Choroid plexus epithelial cell (primary cell): ENCODE measurements at places on chromosomes 1 and 21.

GRCh38 chr1:20416706-20417105 lies 69.3 kb downstream of the CAMK2N1 start:
- no peak for DNase-seq

DNA sequence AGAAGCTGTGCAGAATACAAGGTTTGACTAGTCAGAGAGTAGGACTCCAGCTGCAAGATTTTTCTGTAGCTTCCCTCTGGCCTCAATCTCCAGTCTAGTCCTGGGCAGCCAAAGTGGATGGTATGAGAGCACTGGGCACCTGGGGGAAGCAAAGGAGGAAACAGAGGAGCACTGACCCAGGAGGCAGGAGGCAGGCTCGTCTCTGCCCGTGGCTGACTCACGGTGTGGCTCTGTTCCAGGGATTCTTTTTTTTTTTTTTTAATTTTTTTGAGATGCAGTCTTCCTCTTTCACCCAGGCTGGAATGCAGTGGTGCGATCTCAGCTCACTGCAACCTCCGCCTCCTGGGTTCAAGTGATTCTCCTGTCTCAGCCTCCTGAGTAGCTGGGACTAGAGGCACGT lies 4.1 kb upstream of the NPPB start:
- DNase-seq: peak; percentile 30

DNA sequence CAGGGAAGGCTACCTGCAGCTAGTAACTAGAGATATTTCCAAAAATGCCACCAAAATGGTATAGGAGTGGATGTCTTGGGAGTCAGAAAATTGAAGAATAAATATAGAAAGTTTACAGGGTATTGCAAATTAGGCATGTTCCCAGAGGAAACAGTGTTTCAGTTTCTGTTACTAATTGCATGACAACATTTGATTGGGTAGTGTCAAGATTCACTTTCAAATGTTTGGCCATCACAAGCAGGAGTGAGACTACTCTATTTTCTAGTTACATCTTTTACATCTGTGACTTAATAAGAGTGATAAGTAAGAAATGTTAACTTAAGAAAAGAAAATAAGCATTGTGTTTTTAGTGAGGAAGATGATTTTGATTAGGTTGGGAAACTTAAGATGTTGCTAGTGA lies 30.2 kb downstream of the AMY1C start:
- DNase-seq: no peak

GRCh38 chr1:89273324-89273778 lies 691 bp upstream of the GBP5 start:
- DNase-seq: no peak

DNA sequence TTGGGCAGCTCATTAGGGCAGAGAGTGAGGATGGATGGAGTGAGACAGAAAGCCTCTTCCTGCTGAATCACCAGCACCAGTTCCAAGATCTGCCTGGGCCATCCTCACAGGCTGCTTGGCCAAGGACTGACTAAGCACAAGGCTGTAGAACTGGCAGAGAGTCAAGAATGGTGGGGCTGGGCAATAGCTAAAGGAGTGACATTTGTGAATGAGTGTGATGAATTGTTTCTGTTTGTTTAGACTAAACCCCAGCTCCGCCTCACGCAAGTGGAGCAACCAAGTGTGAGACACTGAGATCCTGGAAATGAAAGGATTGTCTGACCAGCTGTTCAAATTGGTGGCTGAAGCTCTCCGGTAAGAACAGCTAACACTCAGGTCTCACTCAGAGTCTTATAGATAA lies 38.6 kb downstream of the BRINP2 start:
- DNase-seq: peak; percentile 92

GRCh38 chr21:15667819-15668218 lies 62.0 kb upstream of the USP25 start:
- no peak for DNase-seq

DNA sequence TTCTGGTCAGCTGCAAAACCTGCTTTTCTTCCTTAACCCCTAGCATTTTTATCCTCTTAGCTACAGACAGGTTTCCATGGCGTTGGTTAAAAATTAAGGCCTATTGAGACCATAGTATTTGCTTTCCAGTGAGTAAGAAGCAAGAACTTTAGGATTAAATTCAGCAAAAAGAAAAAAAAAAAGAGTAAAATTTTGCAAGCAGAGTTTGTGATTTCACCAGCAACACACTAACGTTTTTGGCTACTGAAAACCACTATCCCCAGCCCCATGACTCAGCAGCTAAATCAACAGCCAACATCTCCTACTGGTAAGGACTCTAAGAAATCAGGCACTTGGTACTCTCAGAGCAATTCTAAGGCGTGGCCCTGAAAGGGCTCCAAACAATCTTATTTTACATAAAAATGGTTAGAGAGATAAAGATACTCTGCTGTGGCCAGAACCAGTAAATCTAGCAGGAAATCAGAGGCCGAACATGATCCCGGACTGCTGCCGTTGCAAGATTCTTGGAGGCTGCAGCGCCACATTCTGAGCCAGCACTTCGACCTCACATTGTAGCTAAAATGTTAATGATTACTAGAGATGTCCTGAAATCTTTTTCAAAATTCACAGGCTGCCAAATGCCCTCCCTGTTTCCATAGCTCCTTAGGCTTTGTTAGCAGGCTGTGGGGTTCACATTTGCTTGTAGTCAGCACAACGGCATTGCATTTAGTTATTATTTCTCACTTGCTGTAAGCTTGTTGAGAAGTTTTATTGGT lies 1.6 kb upstream of the ENO1 start:
- DNase-seq: peak; percentile 96
